Breast epithelium (tissue), 4 donors: ENCODE measurements at places on chromosomes 1 and 21. TPM values are rescaled to one million over a fixed set of nuclear protein-coding genes. Genes with fewer than 3 reads are reported as not detected.

DNA sequence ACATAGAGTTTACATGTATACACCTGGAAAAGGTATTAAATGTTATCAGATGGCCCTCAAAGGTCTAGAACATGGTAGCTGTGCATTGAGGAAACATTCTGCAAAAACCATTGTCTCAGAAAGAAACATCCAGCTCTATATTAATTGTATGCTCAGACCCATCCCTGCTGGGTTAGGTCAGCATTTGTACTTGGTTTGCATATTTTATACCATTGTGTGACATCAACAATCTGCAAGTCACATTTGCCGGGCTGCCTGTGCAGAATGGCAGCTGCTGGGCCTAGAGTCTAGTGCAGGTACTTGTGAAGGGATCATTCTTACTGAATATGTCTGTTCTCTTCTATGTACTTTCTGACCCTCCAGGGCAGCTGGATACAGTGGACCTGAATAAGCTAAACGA is 43.9 kb upstream of the LAMC2 start:
- DNase-seq = no peak

DNA sequence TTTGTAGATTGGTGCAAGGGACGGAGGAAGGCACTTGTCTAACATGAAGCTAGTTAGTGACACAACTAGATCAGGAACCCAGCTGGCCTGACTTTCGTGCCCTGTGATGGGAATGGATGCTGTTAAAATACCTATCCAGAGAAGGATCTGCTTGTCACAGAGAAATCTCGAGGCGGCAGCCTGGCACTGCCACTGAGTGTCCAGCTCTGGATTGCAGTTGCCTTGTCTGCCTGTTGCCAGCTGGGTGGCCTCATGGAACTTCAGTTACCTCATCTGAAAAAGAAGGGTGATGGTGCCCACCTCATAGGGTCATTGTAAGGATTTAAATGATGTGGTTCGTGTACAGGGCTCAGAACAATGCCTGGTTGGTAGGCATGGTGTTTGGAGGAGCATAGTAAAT is 2.4 kb upstream of the PKP1 start:
- no peak for DNase-seq

DNA sequence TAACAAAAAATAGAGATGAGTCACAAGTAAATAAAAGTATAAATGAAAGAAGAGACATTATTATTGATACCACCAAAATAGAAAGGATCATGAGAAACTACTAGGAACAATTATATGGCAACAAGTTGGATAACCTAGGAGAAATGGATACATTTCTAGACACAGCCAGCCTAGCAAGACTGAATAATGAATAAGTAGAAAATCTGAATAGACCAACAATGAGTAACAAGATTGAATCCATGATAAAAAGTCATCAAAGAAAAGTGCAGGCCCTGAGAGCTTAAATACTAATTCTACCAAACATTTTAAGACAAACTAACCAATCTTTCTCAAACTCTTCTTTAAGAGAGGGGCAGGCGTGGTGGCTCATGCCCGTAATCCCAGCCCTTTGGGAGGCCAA is 538.6 kb upstream of the PBX1 start:
- DNase-seq = no peak

The HAPLN2 gene
- total RNA-seq = not detected

The ANGPTL1 gene
- 25.2 TPM for total RNA-seq

DNA sequence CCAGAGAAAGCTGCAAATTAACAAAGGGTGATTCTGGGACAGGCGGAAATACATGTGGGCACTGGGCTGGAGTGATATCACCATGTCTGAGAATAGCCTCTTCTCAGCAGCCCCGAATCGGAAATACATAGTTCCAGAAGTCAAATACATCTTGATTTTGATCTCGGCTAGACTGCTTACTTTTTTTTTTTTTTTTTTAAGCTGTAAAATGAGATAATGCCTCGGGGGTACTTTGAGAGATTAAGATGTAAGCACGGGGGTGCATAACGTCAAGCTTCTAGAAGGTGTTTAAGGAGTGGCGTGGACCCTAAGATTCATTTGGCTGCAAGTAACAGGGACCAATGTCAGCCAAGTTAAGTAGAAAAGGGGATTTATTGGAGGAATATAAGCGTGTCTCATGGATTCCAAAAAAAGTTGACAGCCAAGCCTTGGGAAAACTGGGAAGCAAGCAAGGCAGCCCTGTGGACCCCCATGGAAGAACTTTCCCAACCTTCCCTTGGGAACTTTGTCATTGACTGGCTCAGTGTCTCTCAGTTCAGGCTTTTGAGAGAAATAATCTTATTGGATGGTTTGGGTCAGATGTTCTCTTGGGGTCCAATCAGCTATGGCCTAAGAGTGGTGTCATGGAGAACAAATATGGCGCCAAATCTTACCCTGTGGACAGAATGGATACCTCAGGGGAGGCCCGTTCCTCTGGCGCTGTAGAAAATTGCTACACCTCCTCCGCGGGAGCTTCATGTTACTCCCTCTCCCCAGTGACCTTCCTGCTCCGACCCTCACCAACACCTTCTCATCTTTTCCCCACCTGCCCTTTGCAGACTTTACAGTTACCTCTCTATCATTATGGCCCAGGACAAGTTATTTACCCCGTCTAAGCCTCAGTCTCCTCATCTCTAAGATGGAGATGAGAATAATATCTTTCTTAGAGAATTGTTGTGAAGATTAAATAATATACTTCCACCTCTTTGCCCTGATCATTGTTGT is 186.6 kb downstream of the KAZN start:
- no peak for DNase-seq

DNA sequence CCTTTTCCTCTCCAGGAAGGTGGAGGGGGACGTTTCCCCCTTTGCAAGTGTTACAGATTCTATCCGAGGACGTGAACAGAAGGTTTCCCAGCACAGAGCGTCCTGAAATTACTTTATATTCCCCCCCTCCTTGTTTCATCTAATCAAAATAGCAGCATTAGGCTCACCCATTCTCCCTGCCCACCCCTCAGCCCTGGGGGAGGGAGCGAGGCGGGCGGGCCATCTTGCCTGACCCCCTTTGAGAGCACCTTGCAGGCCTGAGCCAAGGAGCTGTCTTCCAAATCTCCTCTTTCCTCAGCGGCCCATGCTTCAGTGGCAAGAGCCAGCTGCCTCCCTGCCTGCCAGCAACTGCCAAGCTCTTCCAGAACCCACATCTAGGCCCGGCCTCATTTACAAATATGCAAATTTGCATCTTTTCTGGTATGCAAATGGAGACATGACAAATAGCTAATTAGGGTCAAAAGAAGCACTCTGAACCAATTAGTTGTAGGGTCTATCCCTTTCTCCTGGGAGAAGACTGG is 69.1 kb upstream of the POU3F1 start:
- DNase-seq = no peak

- DNase-seq = no peak
Measured at GRCh38 chr1:83996191-83996590, 2.7 kb downstream of the TTLL7 start.

DNA sequence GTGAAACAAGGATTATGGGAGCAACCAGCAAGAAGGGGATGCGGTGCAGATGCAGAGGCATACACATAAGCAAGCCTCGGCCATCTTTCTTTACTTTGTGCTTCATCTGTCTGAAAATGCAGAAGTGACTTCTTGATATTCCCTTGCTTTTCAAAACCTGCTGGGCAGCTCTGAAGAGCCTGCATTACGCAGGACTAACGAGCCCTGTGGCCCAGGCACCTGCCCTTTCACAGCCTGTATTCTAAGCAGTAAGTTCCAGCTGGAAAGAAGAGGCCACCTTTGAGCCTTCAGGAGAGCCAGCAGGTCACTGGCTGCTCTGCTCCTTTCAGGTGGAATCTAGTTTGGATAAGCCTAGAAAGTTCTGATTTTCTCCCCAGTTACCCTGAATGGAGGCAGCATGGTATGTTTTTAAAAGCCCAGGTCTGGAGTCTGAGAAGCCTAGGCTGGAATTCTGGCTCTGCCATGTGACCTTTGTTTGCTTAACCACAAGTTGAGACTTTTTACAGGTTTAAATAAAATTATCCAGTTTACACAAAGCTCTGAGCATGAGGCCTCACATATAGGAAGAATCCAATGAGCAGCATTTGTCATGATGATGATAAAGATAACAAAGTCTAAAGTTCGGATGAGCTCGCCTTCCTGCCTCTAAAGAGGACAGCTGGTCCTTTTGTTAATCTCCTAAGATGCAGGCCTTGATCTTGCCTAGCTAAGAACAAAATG is 122.9 kb downstream of the UBR4 start:
- no peak for DNase-seq

DNA sequence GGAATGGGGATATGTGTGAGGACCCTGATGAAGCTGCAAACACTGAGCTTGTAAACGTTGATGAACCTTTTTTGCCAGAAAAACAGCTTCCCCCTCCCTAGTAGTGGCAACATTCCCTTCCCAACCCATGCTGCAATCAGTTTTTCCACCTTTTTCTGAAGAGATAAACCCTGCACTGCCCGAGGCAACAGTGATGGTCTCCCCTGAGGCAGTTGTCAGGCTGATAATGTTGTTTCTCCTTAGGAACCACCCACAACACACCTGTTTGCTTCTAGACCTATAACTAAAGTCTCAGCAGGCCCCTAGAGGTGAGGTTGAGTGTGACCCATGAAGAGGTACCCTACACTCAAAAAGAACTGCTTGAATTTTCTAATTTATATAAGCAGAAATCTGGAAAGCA is 922.4 kb upstream of the ADGRL4 start:
- DNase-seq = no peak

GRCh38 chr1:30893776-30894507 is 14.6 kb downstream of the SDC3 start:
- no peak for DNase-seq

GRCh38 chr1:24173638-24174575 is 13.2 kb downstream of the IFNLR1 start:
- no peak for DNase-seq

GRCh38 chr1:5877683-5878530 is 114.3 kb downstream of the NPHP4 start:
- DNase-seq = no peak

DNA sequence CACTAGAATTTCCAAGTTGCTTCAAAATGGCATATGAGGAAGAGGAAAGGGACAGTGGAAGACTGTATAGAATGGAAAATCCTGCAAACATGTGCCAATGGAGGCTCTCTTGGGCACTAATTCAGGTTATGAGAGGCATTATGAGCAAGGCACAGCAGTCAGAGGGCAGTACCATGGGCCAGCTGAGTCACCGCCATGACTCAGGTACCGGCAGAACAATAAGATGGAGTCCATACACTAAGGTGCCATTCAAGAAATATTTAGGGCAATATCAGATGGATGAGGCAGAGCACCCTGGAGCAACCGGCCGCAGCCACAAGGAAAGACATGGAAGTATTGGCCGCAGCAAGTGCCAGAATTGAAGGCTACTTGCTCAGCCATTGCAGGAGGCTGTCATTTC is 25.6 kb upstream of the VAV3 start:
- no peak for DNase-seq

DNA sequence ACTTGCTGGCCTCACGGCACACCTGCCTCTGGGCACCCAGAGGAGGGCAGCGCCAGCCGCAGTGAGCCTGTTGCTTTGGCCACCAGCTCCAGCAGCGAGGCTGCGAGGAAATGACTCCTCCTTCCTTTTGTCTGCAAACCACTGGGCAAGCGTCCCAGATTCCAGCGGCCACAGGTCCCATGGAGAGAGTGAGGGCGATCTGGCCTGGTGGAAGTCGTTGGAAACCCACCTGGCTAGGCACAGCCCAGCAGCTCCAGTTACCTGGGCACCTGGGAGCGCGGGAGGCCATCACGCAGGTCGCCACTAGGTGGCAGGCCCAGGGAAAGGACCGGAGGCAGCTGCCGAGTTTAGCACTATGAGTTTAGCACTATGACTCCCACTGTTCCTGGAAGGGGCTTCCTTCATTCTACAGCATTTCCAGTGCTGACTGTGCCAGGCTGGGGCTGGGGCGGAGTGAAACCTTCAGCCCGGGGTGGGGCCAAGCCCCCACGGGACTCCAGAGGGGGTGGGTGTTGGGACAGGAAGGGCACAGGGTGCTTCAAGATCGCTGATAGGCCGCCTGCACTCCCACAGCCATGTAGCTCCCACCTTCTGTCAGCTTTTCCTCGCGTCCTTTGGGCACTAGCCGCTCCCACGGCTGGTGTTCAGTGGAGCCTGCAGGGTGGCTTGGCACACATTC is 1.1 kb upstream of the ESPN start:
- peak; percentile 80 for DNase-seq

The SH2D5 gene
- not detected for total RNA-seq

The KCNT2 gene
- total RNA-seq = 3.7 TPM
